ENCODE measurements at places on chromosomes 16 and 17.

- peak; percentile 86 for DNase-seq
These were observed 3.3 kb downstream of the PGS1 start for GRCh38 chr17:78381601-78382232.

GRCh38 chr16:4593086-4593485, 21.6 kb downstream of the UBALD1 start:
- no peak for DNase-seq

GRCh38 chr17:66667090-66667489, 167.8 kb upstream of the CACNG5 start:
- DNase-seq = no peak

DNA sequence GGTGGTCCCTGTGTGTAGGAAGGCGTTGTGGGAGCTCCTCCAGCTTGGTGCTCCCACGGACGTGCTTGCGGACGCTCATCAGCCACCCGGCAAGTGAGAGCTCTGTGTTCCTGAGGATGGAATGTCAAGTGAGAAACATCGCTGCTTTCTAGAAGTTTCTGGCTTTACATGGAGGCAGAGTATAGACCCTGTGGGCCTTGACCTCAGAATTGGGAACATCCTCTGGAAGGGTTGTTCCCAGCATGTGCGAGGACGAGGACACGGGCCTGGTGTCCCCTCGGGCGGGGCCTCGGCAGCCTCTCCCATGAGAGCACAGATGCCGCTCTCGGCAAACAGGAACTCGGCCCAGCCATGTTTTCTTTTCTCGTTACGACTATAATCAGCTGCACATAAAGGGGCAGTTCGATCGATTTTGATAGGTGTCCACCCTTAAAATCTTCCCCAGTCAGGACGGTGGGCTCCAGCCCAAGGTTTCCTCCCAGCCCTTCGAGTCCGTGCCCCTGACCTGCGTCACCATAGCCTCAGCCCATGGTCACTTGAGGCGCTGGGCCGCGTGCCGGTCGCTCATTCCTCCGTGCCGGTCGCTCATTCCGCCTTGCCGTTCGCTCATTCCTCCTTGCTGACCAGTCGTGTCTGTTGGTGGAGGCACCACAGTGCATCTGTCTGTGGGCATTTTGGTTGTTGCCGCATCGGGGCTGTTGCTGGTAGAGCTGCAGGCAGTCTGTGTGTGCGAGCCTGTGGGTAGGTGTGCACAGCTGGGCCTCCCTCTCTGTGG, 91.3 kb upstream of the ZNF750 start:
- DNase-seq = no peak

DNA sequence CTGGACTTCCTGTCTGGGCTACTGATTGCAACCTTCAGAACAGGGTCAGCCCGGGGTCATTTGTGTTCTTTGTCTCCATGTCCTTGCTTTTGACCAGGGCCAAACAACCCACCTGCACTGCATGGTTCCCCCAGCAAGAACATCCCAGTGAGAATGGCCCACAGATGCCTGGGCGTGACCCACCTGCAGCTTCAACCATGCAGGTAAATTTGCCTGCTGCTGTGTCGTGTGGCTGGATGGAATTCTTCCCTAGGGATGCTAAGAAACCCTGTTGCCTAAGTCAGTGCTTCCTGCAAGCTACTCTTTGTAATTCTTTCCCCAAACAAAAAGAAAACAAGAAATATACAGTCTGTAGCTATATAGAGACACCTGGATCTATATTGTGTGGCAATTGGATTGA, 12.5 kb downstream of the CDH13 start:
- no peak for DNase-seq

DNA sequence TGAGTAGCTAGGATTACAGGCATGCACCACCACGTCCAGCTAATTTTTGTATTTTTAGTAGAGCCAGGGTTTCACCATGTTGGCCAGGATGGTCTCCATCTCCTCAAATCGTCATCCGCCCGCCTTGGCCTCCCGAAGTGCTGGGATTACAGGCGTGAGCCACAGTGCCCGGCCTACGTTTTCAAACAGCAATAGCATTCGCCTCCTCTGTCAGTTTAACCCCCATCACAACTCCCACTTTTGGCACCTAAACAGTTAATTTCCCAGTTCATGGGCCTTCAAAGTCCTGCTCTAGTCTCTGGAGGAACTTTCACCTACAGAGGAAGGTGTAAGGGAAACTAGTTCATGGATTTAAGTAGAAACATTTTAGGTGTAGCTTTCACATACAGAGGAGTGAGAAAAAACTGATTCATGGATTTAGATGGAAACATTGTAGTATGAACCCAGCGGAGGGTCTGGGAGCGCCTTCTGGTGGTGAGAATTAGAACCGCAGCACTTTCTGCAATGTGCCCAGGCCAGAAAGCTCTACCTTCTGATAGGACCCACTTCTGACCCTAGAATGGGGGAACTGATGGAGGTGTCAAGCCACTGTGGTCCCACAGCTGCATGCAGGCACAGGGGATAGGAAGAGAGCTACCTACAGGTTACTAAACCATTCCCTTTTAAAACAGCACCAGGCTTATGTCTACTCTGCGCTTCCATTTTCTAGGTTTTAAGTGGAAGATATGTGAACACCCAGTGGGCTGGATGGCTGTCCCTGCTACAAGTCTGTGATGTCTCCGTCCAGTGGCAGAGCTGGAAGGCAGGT, 12.0 kb upstream of the MEOX1 start:
- peak; percentile 69 for DNase-seq

DNA sequence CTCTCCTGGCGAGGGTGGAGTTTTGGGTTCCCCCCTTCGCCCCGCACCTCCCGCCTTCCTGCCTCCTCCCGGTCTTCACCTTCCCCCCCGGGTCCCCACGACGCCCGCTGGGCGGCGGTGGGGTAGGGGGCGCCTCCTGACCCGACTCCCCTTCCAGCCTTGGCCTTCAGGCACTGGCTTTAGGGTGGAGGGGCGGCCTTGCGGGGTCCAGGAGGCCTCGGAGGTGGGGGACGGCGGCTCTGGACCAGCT, 2.4 kb downstream of the SLC16A3 start:
- no peak for DNase-seq

DNA sequence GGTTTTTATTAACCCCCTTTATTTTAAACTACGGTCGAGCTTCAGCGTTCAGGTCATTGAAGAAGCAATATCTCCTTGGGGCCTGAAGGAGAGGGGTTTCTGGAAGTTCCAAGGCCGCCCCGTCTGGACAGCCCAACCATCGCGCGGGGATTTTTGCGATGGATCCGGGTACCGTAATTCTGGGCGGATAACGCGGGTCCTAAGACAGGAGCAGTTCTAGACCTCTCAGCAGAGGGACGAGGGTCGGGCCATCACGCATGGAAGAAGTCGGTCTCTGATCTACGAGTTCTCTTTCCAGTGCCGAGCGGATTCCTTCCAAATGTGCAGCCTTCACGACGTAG, 3.6 kb downstream of the BORCS6 start:
- DNase-seq = no peak

- no peak for DNase-seq
These were observed 134.1 kb downstream of the IRF8 start for GRCh38 chr16:86033016-86033474.

DNA sequence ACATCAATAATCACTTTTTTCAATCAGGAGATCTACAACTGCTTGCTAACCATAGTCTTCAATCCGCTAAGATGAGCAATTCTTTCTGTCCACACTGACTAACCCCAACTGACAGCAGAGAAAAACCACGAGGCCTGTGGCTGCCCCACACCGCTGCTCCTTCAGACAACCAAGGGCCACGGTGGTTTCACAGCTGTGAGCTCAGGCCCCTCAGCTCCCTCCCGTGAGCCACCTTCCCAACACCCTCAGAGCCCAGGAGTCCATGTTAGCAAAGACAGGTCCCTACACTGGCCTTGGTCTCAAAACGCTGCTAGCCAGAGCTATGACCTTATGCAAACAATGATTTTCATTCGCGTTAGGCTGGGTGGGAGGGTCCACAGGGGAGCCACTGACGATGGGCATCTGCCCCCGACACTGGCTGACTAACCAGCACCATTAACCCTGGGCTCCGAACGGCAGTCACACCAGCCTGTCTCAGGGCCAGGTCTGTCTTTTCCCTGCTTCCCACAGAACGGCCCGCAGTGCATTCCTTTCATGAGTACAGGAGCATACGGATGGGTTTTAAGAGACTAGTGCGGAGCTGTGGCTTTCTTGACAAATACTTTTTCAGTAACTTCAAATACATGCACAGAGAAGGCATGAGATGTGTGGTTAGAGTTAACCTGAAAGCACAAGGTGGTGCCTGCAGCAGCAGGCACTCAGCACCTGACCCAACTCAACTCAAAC, 67.3 kb downstream of the ANKRD11 start:
- DNase-seq = peak; percentile 57

DNA sequence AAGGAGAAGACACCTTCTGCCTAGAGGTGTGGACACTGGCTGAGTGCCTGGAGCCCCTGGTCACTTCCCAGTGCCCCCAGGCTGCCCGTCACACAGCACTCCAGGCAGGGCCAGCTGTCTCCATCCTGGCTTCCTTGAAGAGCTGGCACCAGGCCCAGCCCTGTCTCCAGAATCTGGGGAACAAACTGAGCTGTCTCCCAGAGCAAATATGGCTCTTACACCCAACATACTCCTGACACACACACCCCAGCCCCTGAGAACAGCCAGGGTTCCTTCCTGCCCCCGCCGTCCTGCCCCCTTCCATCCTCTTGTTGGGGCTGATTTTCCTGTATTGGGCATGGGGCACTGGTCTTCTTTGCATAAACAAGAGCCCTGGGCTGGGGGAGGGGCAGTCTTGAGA, 9.1 kb downstream of the NHERF1 start:
- DNase-seq = no peak

DNA sequence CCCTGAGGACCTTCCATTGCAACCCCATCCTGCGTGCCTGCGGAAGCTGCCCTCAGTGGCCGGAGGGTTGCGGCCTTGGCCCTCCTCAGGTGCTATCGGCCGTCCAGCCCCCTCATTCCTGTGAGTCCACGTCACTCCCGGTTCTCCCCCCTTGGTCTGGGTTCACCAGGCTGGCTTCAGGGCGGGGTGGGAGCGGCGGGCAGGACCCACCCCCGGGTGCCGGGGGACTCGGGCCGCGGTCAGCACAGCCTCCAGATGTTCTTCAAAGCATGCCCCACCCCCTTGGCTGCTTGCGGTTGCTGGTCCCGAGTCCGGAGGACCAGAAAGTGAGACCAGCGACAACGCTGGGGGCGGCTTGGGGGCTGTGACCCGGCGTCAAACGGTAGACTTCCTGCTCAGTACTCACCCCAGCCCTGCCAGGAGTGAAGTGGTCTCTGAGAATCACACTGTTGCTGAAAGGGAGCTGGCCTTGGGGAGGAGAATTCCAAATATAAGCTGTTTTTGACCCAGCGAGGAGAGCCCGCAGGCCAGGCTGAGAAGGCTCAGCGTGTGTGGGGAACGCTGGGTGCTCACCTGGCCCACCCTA, 4.5 kb downstream of the ZNF469 start:
- DNase-seq = no peak

GRCh38 chr16:4767872-4768548, 1.0 kb upstream of the ZNF500 start:
- DNase-seq = no peak

- no peak for DNase-seq
These were observed 21.5 kb upstream of the RFFL start for GRCh38 chr17:35084987-35085386.

- no peak for DNase-seq
These were observed 1.7 kb upstream of the SGCA start for GRCh38 chr17:50163843-50164696.
